DMS79 (cell line): ENCODE measurements at places on chromosomes 5 and 9.

DNA sequence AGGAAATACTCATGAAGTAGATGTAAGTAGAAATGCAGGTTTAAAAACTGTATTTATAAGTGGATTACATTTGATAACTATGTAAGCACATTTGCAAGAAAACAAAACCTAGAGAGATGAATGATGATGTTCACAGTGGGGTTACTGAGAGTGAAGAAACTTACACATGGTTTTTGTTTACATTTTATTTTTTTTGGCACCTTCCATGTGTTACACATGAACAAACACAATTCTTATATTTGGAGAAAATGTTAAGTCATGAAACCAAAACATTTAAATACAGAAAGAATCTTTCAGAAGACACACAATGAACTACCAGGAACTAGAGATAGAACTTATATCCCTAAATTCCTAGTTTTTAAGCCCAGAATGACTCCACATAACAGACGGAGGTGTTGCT, 51.5 kb upstream of the SPATA31E1 start:
- no peak for DNase-seq

DNA sequence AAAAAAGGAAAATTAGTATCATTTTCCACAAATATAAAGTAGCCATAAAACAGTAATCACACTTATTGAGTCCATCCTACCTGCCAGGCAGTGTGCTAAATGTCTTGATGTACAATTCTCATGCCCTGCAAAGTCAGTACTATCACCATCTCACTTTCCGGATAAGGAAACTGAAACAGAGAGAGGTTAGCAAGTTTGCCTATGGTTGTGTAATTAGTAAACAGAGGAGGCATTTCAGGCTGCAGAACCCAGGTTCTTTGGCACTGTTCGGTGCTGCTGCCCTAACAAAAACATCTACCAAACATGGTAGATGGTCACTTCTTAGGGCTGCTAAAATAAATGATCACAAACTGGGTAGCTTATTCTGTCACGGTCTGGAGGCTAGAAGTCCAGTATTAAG, 22.6 kb downstream of the PLAC8L1 start:
- DNase-seq, result no peak

GRCh38 chr9:77750284-77750683, 102.2 kb upstream of the GNA14 start:
- DNase-seq, result no peak

- no peak for DNase-seq
Measured at GRCh38 chr9:71895955-71896354, 15.0 kb downstream of the ABHD17B start.

- DNase-seq, result no peak
Measured at GRCh38 chr9:112334432-112334841, 1.0 kb upstream of the PTBP3 start.

DNA sequence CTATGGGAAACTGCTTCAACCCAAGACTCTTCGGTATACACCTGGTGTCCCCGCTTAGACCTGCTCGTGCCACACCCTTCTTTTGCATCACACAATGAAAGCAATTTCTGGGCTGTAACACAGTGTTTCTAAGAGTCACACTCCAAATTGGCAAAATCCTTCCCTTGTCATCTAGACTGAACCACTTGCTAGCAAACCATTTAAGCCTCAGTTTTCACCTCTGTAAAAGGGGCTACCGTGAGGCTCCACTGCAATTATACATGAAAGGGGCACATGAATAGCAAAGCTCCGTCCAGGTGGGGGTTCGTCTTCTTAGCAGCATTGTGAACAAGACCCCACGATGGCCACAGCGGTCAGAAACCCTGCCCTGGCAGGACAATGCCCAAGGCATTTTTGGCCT, 166.8 kb downstream of the PAX5 start:
- no peak for DNase-seq

GRCh38 chr5:95841914-95842812, 19.6 kb upstream of the GLRX start:
- DNase-seq, result no peak

DNA sequence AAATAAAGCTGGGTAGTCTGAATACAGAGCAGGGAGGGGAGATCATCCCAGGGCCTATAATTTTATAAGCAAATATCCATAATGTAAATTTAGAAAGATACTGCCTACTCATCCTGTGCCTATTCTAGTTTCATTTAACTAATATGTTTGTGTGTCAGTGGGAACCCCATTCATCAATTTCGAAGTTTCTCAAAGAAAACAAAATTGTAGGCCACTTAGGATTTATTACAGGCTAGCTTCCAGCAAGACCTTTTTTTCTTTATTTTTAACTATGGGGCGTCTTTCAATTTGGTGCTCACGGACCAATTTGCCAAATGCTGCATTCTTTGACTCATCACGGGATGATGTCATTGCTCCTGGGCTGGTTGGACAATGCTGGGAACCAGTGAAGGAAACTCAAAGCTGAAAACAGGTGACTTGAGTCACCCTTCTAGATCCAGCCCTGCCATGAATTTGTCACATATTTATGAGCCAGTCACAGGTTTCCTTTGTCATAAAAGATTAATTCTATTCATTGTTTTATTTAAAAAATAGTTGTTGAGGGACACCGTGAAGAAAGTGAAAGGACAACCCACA, 13.4 kb downstream of the PCSK5 start:
- no peak for DNase-seq

DNA sequence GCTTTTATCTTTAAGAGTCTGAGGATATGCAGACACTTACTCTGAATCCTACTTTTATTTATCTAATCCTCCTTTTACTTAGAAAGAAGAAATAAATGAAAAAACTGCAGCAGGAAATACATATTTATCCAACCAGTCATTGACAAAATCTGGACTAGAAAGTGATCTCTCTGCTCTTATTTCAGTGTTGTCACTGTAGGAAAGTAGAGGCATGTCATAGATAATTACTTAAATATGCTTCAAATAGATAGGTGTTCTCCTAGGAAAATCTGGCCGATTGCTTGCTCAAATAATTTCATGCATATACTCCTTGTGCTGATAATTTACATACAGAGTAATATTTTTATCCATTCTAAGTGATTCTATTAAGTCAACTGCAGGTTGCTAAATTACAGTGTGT, 2001.9 kb upstream of the C9orf72 start:
- DNase-seq, result no peak

DNA sequence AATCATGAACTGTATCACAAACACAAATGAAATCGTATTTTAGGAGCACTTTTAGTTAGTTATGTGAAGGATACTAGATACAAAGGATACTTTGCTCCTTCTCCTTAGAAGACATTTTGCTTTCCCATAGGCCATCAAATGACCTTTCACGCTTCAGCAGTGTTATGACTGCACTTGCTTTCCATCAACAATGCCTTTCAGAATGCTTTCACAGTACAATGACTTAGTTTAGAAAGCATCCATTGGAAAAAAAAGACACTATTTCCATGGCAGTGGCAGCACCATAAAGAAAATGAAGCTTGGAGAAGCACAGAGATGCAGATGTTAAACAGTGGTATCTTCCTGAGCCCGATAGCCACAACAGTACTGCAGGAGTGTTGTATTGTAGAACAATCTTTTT, 203.9 kb downstream of the PCSK1 start:
- no peak for DNase-seq

DNA sequence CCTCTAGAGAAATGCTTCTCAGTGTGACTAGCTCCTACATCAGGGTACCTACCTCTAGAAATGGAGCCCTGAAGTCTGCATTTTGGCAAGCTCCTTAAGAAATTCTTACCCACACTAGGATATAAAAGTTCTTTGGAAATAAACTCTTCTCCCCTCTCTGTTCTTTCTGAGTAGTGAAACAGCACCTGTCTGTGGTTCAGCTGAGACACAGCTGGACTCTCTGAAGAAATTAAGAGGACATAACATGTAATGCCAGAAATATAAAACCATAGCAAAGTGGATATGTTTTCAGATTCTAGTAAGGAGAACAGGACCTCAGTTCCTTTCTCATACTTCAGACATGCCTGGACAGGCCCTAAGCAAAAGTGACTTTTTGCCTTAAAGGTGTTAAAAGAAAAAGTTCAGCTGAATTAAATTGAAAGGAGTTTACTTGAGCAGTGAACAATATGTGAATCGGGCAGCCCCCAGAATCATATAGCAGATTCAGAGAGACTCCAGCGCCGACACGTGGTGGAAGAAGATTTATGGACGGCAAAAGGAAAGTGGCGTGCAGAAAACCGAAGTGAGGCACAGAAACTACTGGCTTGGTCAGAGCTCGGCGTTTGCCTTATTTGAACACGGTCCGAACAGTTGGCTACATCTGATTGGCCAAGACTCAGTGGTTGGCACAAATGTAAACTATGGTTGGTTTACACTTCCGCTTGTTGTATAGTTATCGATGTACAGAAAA, 64.5 kb downstream of the PRKACG start:
- peak; percentile 68 for DNase-seq

DNA sequence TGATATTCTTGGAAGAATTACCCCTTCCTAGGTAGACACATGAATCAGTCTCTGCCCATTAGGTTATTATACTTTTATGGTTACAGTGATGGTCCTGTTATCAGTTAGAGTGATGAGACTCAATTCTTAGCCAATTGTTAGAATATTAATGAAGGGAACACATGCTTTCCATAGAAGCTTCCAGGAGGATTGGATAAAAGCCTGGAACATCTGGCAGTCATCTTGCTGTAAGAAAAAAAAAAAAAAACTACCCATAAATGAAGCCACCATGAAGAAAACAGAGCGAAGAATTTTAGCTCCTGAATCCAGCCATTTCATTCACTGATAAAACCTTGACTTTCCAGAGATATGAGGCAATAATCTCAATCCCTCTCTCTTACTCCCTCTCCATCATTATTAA, 262.5 kb upstream of the GRIN3A start:
- no peak for DNase-seq

- no peak for DNase-seq
Measured at GRCh38 chr9:92242260-92243136, 51.0 kb downstream of the IARS1 start.

DNA sequence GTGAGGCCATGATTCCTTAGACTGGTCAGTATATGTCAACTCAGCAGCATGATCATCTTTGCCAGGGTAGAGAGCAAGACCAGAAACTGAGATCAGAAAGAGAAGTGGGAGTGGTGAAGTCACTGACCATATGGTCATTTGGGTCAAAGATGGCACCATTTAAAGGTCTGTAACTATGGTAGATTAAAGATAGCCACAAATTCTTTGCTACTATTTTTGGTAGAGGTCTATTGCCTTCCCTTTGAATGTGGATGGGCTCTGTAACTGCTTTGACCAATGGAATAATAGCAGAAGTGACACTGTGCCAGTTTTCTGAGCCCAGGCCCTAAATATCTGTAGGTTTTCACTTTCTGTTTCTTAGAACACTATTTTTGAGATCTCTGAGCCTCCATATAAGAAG, 117.6 kb downstream of the PCSK1 start:
- no peak for DNase-seq

GRCh38 chr5:169169783-169170182, 131.2 kb downstream of the SLIT3 start:
- DNase-seq, result no peak

DNA sequence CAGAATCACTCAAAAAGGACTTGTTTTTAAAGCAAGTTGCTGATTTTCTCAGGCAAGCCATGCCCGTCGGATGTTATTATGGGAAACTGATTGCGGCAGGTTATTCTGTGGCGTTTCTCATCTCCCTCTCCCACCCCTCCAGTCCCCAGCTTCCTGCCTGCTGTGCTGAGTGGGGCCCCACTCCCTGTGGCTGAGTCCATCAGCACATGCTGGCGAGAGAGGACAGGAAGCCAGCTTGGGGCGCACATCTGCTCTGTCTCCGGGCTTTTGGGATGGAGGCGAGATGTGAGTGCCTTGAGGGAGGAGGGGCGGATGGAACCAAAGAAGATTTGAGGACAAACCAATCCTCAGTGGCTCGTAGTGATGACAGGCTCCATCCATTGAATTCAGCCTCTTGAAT, 108.0 kb downstream of the DAPK1 start:
- no peak for DNase-seq
